ENCODE measurements at places on chromosomes 11 and 22.

- DNase-seq, result no peak
Measured at GRCh38 chr22:17890892-17891291, 116.6 kb upstream of the BID start.

DNA sequence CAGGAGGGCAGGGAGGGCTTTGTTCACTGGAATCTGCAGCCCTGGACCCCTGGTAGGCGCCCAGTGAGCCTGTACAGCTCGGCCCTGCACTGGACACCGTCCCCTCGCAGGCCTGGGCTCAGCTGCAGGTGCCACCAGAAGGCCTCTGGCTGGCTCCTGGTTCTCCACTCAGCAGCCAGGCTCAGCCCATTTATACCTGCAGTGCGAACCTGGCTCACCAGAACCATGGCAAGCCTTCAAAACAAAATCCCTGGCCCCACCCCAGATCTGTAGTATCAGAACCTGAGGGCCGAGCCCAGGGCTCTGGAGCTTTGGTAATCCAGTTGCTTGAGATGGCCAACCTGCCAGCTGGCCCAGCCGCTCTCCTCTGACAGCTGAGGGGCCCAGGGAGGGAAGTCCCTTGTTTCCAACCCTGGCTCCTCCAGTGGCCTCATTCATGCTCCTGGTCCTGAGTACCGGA, 870 bp upstream of the FREY1 start:
- DNase-seq, result no peak

DNA sequence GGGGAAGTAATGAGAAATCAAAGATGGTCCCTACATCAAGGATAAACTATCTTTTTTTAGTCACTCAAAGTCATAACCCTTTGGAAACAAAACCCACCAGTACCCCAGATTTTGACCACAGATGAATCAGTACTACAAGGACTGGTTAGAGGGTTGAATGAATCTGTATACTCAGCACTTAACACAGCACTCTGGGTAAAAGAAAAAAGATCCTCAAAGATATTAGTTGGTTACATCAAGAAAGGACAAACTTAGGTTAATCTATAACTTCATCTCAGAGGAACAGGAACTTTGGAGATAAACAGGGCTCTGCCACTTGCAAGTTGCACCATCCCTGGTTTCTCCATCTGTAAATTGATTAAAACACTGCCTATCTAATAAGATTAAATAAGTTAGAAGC, 18.8 kb downstream of the SC5D start:
- DNase-seq, result no peak

- no peak for DNase-seq
Measured at GRCh38 chr11:16215352-16215751, 141.0 kb downstream of the SOX6 start.

GRCh38 chr11:5291207-5291838, 10.4 kb downstream of the OR51B4 start:
- peak; percentile 16 for DNase-seq

DNA sequence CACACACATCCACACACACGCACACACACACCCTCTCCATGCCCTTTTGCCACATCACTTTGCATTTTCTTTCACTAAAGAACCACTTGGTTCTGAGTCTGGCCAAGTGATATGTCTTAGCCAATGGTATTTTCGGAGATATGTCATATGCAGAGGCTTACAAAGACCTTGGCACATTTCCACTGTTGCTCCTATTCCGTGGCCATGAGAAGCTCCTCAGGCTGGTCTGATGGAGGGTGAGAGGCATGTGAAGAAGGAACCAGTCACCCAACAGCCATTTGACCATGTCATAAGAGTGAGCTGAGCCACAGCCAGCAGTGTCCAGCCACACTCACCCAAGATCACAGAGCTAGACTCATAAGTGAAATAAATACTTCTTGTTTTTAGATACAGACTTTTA, 212.6 kb upstream of the NAV2 start:
- DNase-seq, result peak; percentile 20

DNA sequence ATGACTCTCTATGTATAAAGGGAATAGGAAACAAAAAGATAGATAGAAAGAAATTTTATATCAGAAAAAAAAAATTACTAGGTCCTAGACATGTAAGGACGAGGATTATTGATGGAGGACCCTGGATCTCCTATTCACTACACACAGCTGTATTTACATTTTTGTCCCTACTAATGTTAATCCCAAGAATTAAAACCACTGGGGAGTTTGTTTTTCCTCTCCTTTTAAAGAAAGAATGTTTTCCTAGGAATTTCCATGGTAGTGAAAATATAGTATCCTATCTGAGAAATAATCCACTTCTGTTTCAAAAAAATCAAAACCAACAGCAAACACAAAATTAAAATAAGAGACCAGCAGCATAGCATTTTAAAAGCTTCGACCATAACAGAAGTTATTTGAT, 41.1 kb downstream of the PDGFD start:
- DNase-seq, result no peak

- peak; percentile 78 for DNase-seq
Measured at GRCh38 chr22:20904008-20904979, 12.9 kb upstream of the CRKL start.

GRCh38 chr11:2420502-2421225, 20.1 kb downstream of the TSSC4 start:
- peak; percentile 96 for DNase-seq

DNA sequence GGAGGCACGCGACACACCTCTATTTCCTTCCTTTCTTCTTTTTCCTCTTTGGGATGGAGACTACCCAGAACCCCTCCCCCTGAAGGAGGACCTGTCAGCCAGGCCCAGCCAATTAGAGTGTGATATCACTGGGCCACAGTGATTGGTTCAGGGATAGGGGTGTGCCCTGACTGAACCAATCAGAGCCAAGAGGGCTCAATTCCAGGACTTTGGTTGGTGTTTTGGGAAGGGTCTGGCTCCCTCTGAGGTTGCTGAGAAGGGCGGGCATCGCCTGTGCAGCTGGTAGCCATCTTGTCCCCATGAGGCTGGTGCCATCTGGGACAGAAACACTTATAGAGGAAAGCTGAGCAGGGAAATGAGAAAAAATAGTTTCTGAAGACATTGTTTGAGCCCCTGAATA, 71.4 kb downstream of the CHST1 start:
- DNase-seq, result no peak

- no peak for DNase-seq
Measured at GRCh38 chr11:119192111-119192510, 6.8 kb downstream of the NHERF4 start.

DNA sequence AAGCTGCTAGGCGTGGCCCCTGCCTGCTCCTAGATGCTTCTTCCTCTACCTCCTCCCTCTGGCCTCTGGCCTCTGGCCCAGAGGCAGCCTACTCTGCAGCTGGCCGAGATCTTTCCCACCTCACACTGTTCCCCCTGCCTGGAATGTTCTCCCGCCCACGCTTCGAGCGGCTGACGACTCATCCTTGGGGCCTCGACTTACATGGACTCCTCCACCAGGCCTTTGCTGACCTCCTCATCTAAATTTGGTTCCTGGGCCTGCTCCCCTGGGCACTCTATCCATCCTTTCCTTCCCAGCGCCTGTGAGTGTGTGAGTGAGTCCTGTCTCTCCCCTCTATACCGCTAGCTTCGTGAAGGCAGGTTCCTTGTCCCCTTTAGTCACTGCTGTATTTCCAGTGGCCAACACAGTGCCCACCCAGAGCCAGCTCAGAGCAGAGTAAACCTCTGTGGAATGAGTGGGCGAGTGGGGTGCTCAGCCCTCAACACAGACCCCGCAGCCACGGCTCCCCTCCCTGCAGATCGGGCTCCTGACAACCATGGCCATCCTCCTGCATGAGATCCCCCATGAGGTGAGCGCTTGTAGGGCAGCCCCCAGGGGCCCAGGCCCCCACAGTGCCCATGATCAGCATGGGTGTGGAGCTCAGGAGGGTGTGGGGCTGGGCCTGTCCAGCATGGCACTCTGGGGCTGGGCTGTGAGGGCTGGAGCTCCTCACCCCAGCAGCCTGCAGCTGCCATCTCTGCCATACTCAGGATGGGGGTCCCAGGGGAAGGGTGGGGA, 5.7 kb downstream of the SLC39A13 start:
- peak; percentile 77 for DNase-seq

GRCh38 chr22:31400023-31400397, 606 bp downstream of the DRG1 start:
- DNase-seq, result peak; percentile 26

DNA sequence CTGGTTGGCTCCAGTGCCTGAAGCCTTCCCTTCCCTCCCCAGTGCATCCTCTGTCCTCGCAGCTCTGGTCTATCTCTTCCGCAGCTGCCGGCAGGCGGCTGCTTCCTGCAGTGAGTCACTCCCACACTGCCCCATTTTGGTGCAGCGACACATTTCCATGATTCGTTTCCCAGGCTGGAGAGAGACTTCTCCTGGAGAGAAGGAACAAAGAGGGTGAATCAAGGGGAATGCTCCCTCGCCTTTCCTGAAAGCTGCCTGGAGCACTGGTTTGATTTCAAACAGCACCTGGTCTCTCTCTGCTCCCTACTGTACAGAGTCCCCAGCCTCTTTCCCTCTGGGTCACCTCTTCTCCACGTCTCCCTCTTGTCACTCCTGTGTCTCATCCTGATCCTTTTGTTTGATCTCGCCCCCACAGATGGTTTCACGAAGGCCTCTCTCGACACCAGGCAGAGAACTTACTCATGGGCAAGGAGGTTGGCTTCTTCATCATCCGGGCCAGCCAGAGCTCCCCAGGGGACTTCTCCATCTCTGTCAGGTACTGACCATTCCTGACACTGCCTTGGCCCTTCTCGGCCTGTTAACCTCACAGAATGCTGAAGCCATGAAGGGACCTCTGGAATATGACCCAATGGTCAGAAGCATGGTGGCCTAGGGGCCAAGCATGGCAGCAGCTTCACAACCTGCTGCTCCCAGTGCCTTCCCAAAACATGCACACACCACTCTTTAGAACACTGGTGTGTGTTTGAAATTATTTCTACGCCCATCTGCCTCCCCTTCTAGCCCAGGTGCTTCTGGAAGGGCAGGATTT, at the start of gene TMA7B:
TMA7B (plus strand) TSS at position 758 of the 808 bp plus-strand sequence. CDS start 3,978 bp downstream, outside the sequence.
- DNase-seq, result peak; percentile 68

GRCh38 chr11:120196826-120197225, 14.0 kb upstream of the OAF start:
- DNase-seq, result no peak

DNA sequence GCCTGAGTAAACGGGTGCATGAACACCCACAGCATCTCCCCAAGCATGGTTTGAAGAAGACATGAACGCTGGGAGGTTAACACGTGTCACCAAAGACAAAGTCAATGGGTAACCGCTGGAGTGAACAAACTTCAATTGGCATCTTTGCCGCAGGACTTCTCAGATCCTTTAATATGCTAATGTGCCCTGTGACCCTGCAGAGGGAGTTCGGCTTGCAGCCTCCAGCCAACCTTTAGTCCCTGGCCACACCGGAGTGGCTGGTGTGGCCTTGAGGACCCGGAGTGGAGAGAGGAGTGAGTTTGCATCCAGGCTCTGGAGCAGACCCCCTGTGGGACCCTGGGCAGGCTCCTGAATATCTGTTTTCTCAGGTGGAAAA, 57.0 kb downstream of the FLRT1 start:
- no peak for DNase-seq
